SK-N-SH treated with all-trans-retinoic acid at 6 μM for 48 hours (cell line): ENCODE measurements at places on chromosomes 16 and 17.
A peak's percentile ranks its signal among the peaks of the same experiment; 100 is the strongest.

- no peak for ATAC-seq
These were observed 754 bp upstream of the NOXO1 start for GRCh38 chr16:1982013-1982433.

DNA sequence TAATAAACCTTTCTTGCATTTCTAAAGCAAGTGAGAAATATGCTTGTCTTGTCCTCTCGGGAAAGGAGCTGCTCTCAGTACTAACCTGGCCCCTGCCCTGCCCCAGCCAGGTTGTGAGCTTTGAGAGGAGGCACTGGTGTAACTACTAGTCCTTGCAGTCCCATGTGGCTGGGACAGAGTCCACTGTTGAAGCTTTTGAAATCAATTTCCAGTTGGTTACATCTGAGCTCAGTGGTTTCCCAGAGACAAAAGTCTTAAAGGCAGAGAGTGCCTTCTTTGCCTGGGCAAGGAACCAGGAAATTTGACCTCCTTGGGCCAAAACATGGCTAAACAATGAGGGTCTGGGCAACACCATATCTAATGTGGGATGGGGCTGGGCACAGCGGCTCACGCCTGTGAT is 48.7 kb downstream of the GSG1L start:
- no peak for ATAC-seq

- no peak for ATAC-seq
These were observed 22.5 kb upstream of the MEAK7 start for GRCh38 chr16:84526794-84527531.

- ATAC-seq = no peak
These were observed 189.5 kb downstream of the ABCC12 start for GRCh38 chr16:47966325-47966724.

DNA sequence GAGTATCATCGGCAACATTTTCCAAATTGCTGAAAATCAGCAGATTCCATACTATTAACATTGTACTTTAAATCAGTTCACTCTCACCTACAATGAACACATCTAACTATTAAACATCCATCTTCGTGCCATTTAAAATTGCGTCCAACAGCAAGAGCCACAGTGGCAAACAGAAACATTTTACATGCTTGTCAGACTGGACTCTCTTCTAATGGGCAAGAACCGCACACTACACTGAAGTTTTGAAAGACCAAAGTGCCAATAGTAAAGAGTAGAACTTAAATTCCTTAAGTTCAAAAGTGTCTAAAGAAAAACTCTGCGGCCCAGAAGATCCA is 652 bp downstream of the RPS15A start:
- no peak for ATAC-seq

GRCh38 chr16:31008149-31008548 is 2.3 kb downstream of the STX1B start:
- peak; percentile 59 for ATAC-seq

DNA sequence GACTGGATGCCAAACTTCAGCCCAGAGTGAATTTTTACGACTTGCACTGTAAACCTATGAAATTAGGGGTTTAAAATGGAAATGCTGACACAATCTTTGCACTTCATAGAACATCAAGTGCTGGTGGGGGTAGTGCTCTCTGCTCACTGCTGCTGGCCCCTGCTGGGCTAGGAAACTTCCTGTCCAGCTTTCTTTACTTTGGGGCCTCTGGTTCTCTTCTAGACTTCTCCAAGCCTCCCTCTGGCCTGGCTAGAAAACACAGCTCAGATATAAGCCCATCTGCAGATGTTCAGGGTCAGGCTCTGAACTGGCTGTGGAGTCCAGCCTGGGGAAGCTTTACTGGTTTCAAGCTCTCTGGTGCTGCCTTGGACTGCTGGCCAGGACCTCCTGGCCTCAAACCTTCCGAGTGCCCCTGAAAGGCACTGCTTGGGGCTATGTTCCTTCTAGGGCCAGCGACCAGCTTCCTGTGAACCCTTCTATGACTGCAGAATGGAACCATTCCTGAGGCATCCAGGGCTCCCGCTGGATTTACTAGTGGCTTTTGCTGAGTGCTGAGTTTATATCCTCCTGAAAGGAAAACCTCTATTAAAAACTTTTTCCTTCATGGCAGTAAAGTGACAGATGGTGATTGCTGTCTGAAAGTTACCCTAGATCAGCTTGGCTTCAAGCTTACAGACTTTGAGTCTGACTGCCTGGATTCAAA is 59.4 kb downstream of the TBX4 start:
- peak; percentile 35; the same call in 2 of the 3 replicates for ATAC-seq

- no peak for ATAC-seq
These were observed 19.3 kb downstream of the ARHGAP23 start for GRCh38 chr17:38447502-38448085.

GRCh38 chr17:33178681-33179080 is 114.4 kb downstream of the ASIC2 start:
- no peak for ATAC-seq

DNA sequence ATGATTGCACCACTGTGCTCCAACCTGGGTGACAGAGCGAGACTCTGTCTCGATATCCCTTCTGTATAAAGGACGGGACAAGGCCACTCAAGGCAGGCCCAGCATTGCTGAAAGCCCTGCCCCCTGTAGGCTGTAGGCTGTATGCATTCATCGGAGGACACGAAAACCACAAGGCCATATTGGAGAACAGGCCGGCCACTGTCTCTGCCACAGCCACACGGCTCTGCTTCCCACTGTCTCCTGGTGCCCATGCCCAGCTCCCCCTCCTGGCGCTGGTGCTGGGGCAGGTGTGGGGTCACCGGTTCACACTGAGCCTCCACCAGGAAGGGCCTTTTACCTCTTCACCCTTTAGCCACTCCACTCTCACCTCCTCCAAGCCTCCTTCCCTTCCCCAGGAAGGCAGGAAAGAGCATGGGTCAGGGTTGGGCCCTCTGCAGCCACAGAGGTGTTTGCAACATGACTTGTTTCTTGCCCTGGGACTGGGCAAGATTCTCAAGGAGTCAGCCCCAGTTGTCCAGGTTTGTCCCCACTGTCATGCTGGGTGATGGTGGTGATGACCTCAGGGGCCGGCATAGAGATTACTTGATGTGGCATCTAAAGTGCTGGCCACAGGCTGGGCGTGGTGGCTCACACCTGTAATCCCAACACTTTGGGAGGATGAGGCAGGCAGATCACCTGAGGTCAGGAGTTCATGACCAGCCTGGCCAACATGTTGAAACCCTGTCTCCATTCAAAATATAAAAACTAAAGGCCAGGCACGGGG is 5.3 kb upstream of the NTN3 start:
- no peak for ATAC-seq

GRCh38 chr16:3166505-3166886 is 21.5 kb upstream of the OR1F1 start:
- ATAC-seq = no peak

- no peak for ATAC-seq
These were observed 80.5 kb downstream of the ZNF778 start for GRCh38 chr16:89297910-89298545.

GRCh38 chr17:77821114-77821513 is 137.4 kb upstream of the TNRC6C start:
- ATAC-seq = peak; percentile 58

GRCh38 chr16:88309908-88310265 is 72.9 kb upstream of the ZNF469 start:
- no peak for ATAC-seq

DNA sequence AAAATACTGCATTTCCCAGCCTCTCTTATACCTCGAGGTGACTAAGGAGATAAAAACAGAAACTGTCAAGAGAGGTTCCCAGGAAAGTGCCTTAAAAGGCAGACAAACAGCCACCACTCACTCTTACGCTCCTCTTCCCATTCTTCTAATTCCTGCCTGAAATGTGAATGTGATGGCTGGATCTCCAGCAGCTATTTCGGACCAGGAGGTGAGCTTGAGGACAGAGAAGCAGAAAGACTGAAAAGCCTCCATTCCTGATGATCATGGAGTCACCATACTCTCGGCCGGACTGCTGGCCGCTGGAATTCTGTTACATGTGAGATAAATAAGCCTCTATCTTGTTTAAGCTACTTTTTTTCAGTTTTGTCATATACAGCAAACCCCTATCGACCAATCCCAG is 41.4 kb upstream of the ABR start:
- no peak for ATAC-seq

- ATAC-seq = no peak
These were observed 36.9 kb downstream of the GPATCH8 start for GRCh38 chr17:44466339-44466738.

DNA sequence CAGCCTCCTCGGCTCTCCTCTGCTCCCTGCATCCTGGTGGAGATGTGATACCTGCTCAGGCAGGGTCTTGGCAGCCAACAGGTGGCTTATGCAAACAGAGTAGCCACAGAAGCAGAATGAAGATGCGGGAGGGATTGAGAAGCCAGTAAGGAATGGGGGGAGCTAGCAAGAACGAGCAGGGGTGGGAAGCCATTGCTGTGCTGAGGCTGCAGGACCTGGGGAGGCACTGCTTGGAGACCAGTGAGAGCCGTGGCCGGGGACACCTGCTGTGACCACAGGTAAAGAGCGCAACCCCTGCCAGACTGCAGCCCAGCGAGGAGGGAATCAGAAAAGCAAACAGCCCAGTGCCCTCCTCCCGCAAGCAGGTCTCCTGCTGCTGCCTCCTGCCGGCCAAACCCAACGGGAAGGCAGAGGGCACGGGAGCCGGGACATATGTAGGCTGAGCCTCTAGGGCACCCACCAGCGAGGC is 14.7 kb downstream of the AIPL1 start:
- ATAC-seq = peak; percentile 54

- ATAC-seq = peak; percentile 31; the same call in 1 of the 3 replicates
These were observed 236.4 kb upstream of the AXIN2 start for GRCh38 chr17:65797809-65798208.

DNA sequence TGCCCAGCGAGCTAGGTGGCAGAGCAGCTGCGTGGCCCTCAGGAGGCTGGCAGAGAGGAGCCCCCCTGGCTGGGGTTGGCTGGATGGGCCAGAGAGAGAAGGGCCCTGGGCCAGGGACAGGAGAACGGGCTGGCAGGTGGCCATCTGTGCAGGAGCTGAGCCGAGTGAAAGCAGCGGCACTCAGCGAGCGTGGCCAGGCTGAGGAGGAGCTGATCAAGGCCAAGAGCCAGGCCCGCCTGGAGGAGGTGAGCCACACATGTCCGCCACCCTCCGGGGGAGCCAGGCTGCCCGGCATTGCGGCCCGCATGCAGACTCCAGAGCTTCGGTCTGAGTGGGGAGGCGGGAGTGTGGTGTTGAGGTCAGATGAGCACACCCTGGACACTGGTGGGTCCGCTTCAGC is 2.1 kb upstream of the RAC3 start:
- no peak for ATAC-seq
